ENCODE measurements at places on chromosomes 3 and 15.

DNA sequence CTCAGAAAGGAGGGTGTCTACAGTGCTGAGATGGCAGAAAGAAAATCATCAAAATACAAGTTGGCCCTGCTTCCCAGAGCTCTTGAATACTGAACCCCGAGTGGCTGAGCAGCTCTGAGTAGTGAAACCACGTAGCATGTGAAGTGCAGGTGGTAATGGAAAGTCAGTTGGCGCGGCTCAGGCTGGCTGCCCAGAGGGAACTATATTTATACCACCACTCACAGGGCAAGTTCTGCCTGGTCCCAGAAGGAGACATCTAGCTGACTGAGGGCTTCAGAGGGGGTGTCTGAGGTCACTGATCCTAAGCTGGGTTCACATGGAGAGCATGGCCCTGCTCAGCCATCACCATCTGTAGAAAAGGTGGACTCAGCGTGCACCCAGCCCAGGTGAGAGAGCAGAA is 129.6 kb upstream of the AGBL1 start:
- DNase-seq = no peak

DNA sequence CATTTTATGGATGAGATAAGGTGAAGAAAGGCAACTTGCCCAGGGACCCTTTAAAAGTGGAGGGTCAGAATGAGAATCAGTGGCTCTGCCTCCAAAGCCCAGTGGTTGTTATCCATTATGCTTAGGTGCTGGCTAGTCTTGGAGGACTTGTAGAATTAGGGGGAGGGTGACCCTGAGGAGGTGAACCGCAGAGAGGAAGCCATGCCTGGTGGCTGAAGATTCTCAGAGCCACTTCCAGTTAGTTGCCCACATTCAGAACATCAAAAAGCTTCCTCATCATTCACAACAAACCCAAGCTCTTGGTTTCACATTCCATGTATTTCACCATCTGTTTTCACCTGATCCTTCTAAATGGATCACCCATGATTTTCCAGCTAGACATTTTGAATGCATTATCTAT is 11.2 kb downstream of the EBLN2 start:
- DNase-seq = no peak

- no peak for DNase-seq
Measured at GRCh38 chr3:55579496-55579895, 92.4 kb upstream of the WNT5A start.

DNA sequence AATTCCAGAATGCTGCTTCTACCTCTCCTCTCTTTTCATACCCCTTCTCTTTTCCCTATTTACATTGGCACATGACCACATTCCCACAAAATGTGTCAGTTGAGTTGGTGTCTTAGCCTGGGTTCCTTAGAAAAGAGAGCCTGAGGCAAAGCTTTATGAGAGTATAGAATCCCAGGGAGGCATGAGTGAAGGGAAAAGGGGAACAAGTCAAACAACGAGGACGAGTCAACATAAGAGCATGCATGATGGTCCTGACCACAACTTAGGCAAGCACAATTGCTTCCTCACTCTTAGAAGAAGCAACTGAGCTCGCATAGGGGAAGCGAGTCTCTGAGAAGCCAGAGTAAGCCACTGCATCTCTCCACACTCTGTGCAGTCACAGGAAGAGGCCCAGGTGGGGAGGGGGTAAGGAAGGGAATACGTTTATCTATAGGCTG is 15.4 kb upstream of the ZNF774 start:
- no peak for DNase-seq

DNA sequence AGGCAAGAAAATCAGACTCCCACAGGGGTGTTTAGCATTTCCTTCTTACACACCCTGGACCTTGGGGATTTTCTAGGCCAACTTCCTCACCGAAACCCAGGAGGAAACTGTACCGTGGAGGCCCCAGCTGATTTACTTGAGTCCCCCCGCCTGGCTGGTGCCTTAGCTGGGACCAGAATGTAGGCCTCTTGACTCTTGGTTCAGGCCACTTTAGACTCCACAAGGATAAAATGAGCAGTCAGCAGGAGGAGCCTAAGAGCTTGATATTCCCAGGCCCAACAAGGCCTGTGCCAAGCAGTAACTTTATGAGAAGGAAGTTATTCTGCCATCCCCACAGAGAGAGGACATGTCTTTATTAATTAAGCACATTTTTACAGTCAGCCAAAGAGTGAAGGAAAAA is 4.6 kb upstream of the APBA2 start:
- DNase-seq = peak; percentile 47

GRCh38 chr15:66774001-66774814 is 72.2 kb downstream of the SMAD6 start:
- peak; percentile 73 for DNase-seq

- DNase-seq = peak; percentile 89
Measured at GRCh38 chr15:32685576-32685975, 32.2 kb upstream of the GREM1 start.

DNA sequence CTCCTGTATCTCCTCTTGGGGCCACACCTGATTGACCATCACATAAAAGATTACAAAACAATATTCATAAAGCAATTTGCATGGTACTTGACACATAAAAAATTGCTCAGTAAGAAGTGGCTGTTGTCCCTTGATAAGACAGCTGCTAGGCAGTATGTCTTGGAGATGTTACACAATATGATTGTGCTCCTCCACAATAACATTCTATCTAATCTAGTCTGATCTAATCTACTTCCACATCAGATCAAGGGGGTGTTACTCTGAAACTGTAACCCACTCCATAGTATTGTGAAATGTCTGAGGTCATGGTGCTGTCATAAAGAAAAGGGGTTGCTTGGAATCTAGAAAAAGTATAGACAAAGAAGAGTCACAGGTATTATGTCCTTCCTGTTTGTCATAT is 23.4 kb upstream of the AQP9 start:
- DNase-seq = no peak

DNA sequence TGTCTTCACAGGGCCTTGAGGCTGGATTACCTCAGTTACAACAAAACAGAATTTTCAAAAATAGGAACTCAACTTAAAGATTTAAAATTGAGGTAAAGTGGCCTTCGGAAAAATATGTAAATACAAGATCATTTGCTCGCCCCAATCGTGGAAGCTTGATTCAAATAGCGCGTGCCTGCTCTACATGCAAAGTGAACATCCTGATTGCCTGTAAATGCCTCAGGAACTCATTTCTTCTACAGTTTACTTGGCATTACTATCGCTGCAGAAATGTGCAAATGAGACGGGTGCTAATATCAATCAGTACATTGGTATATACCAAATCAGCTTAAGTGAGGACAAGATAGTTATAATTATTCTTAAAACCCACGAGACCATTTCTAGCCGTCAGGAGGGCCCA is 159.2 kb downstream of the XXYLT1 start:
- DNase-seq = no peak

Measured in fibroblast of pulmonary artery (primary cell).